Mucosa of descending colon (tissue), 3 donors: ENCODE measurements at places on chromosomes 12 and 14.

DNA sequence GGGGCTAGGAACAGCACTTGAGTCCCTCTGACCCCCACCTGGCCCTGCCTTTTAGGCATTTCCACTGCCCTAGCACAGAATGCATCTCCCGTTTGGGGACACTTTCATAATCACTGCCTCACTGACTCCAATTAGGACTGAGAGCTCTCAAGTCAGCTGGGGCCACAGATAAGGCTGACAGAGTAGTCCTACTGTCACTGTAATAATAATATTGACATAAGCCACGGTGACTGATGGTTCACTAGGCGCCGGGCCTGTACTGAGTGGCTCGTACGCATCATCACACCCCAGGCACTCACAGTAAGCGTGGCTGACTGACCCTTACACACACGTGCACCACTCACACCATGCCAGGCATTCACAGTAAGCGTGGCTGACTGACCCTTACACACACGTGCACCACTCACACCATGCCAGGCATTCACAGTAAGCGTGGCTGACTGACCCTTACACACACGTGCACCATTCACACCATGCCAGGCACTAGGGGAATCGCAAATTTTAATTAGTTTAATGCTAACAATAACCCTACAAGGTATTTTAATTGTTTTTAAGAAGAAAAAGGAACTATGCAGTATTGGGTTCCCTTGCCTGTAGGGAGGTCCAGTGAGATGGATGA lies 87.7 kb downstream of the CHGA start:
- no peak for DNase-seq

- DNase-seq = no peak
These were observed 13.1 kb downstream of the PGAM5 start for GRCh38 chr12:132723764-132724140.

DNA sequence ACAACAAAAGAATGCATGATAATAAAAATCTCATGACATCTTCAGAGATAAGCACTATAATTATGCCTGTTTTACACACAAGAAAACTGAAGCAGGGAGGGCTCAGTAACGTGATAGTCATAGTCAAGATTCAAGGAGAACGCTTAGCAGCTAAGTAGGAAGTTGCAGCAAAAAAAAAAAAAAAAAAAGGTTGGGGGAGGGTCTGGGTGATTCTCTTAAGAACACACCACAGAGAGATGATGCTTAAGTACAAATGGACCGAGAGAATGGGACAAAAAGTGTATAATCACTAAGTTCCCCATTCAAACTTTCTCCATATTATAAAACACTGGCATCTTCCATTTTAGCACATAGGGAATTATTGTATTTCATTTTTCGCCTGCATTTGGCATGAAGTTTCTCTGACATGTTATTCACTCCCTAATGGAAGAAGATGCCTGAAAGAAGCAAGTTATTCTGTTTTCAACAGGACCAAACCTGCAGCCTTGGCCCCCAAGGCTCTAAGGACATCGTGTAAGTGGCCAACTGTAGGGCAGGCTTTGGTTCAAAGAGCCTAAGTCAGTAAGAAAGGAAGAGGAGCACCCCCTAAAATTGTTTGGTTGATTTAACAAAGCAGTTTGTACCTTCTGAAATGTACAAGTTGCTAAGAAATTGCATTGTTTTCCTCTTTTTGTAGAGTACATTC lies 142.9 kb upstream of the TMPO start:
- DNase-seq = no peak

GRCh38 chr14:72443256-72443655 lies 450.6 kb downstream of the DPF3 start:
- no peak for DNase-seq

DNA sequence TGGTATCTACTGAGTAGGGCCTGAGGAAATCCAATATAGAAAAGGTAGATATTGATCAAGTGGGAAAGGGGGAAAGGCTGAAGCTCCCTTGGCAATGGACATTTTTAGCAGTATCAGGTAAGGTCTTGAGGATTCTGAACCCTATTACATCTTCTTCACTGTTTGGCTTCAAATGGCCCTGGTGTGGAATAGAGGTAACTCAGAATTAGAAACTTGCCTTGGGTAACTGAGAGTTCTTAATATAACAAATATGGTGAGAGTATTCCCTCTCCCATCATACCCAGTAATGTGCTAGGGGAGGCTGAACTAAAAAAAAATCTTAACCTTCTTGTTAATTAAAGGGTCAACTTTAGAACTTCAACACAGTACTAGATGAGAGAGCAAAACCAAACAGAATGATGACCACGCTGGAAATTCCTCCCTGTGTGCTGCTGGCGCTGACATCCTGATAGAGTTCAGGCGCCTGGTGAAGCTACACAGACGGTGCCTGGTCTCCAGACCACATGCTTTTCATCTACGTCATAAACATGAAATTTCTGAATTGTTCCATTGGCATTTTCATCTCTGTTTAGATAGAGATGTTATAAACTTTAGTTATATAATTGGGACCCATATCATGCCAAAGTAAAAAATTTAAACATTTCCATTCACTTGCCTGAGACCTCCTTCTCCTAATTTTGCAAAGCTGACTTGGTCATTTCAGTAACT lies 128.3 kb downstream of the AKAP6 start:
- no peak for DNase-seq

- no peak for DNase-seq
These were observed 17.4 kb downstream of the KRT76 start for GRCh38 chr12:52759695-52760094.

DNA sequence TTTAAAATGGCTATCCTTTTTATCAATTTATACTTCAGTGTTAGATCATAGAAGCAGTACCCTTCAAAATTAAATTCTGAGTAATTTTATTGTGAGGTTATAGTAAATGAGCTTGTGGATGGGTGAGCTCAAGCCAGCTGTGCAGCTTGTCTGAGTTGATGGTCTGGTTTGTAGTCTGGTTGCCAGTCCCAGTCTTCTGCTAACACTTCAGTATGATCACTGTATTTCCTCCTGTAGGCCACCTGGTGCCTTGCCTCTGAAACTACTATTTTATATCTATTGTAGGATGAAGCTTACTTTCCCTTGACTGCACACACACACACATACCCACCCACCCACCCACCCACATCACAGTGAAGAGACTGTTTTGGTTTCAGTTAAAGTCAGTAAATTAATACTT lies 496.4 kb downstream of the PCNX1 start:
- no peak for DNase-seq

DNA sequence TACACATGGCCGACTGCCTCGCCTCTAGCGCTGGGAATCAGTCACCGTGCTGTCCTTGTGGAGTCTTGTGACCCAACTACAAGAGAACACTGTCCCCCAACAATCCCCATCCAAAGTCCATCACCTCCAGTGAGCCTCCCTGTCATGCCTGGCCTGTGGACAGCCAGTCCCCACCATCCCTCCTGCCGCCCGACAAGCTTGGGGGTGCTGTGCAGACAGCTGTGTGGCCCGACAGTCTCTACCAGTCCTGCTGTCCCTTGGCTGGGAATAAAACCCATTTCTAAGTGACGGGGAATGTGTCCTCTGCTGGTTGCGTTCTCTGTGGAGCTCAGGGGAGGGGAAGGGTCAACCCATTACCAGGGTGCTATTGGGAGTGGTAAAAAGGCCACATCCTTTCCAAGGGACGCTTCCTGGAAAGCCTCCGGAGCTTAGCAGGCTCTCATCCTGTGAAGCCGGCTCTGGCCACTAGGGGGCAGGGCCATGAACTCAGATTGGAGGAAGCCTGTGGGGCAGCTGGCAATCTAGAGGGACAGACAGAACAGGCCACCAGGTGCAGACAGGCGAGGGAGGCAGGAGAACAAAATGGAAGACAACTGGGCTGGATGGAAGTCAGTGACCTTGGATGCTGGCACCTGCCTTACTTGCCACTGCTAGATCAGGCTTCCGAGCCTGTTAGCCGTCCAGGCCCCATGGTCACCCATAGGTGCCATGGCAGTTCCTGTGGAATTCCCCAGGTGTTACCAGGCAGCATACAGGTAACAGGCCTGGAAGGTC lies 12.0 kb upstream of the BLTP3B start:
- DNase-seq = peak; percentile 80

- DNase-seq = peak; percentile 70
These were observed 3.3 kb upstream of the CIPC start for GRCh38 chr14:77094672-77095284.

DNA sequence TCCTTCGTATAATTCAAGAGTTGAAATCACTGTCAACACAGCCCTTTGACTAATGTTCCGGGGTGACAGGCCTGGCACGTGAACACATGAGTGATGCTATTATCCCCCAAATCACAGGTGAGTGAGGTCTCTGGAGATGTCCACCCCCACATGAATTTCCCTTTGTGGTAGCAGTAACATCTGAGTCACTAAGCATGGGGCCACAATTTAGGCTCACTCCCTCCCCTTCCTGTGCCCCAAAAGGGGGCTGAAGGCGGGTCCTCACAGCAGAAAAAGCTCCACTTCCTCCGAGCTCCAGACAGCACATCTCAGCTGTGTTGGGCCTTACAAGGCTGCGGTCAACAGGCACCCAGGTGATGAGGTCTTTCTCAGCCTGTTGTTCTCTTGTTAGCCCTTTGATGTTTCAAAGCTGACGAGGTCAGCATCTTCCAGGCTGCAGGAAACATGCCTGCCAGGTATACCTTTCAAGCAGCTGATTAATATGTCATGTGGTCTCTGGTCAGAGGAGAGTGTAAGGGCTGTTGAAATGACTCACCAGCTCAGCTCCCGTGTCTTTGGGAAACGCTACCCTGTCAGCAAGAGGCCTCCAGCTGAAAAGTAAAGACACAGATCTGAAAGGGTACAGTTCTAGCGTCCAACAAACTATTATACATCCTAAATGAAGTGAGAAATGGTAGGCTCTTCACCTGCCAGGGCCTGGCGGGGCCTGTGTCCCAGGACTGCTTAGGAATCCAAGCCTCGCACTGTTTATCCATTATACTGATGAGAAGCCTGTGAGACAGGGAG lies 107.3 kb downstream of the ZFP36L1 start:
- no peak for DNase-seq

DNA sequence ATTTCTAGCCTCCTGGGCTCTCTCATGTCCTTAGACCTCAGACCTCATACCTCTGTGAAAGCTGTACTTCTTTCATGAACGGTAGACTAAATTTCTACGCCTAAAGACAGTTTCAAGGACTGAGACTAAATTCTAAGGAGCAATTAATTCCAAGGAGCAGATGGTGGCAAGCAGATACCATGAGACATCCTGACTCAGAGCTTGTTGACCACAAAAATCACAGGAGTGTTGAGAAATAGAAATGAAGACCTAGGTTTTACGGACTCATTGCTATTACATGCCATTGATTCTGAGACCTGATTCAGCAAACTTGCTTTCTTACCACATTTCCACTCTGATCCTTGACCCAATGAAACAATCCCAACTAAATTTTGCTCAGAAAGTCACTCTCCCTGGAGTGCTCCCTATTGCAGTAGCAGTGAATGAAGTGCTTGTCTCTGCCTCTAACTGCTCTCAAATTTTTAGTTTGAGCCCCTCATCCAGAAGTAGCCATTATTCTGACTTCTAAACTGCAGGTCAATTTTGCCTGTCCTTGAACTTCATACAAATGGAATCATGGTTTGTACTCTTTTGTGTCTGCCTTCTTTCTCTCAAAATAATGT lies 52.0 kb downstream of the PEX5 start:
- DNase-seq = no peak

- no peak for DNase-seq
These were observed 25.4 kb downstream of the CD9 start for GRCh38 chr12:6225630-6226001.

- peak; percentile 65 for DNase-seq
These were observed 20.7 kb upstream of the NEK9 start for GRCh38 chr14:75147423-75148071.

- DNase-seq = no peak
These were observed 112.6 kb downstream of the PRMT8 start for GRCh38 chr12:3603576-3603975.

DNA sequence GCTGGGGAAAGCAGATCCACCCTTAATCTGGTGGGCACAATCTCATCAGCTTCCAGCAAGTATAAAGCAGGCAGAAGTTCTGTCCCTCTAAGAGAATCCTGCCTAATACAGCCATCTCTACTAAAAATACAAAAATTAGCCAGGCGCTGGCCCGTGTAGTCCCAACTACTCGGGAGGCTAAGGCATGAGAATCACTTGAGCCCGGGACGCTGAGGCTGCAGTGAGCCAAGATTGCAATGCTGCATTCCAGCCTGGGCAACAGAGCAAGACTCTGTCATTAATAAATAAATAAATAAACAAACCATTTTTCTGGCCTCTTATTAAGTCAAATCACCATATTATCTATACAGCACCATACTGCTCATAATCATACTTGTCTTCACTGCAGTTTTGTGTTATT lies 111.2 kb downstream of the MED13L start:
- DNase-seq = no peak

DNA sequence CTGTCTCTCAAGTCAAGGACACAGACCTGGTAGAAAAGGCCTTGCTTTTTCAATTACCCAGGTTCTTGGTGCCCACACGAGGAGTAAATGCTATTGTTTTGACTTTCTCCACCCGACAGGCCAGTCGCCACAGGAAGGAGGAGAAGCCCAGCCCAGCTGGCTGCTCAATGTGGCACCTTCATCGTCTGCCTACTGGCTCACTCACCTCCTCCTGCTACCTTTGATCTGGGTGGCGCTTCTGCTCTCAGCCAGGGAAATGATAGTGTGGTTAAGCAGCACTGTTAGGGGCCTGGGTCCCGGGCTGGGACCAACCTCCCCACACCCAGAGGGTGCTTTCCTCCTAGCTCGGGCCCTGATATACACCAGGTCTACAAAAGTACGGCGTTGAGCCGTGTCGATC lies 75.0 kb upstream of the FZD10 start:
- DNase-seq = no peak

- DNase-seq = no peak
These were observed 28.0 kb downstream of the TRAFD1 start for GRCh38 chr12:112153181-112153892.

DNA sequence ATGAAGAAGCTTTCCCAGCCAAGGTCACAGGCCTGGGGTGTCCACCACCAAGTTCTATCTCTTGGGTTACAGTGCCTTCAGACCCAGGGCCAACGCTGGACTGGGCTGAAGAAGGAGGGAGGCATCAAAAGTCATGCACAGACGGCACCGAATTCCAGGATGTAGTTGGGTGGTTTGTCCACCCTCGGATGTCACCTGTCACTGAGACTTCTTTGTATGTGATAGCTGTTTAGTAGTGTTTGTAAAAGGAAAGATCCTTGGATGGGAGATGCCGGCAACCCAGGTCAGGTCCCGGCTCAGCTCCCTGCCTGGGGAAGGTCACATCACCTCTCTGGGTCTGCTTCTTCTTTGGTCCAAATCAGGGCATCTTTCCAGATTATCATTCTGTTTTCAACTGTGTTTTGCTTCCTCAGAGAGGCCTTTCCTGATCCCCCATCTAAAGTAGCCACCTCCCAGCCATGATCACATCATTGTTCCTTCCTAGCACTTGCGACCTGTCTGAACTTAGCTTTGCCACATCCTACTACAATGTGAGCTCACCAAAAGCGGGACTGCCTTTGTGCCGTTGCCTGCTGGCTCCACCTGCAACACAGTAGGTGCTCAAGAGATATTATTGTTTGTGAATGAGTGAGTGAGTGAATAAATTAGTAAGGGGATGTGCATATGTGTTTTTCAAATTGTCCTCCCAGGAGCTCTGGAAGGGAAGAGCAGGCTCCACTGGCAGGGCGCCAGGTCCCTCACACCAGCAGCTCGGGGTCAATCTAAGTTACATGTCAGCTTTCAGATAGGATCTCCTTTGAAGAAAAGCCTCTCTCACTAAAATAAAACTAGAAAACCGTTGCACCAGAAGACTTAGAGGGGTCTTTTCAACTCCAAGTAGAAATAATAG lies 2.1 kb downstream of the TSPAN11 start:
- DNase-seq = no peak
